ENCODE measurements at places on chromosomes 11 and 22.
A peak's percentile ranks its signal among the peaks of the same experiment; 100 is the strongest.

DNA sequence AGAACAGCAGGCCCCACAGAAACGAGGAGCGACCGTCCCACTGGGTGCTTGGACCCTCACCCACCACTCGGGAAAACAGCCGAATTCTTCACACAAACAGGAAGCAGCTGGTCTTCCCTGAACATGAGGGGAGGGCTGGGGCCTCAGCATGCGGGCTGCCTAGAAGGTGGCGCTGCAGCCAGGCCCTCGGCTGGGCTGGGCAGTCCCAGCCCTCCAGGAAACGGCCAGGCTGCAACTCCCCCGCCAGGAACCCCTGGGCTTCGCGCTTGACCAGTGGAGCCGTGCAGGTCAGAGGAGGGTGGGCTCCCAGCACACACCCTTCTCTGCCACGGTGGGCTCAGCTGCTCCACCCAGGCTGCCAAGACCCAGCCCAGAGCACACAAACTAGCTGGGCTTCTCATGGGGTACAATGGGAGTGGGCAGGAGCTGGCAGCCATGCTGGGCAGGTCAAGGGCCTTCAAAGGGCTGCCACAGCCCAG, 29.6 kb downstream of the IGF2 start:
- DNase-seq, result no peak

- DNase-seq, result peak; percentile 89
Measured at GRCh38 chr22:44309137-44309536, 3.6 kb downstream of the SHISAL1 start.

GRCh38 chr22:29997107-29997506, 83.2 kb upstream of the HORMAD2 start:
- no peak for DNase-seq

- no peak for DNase-seq
Measured at GRCh38 chr11:62493801-62494200, 52.8 kb downstream of the AHNAK start.

- DNase-seq, result no peak
Measured at GRCh38 chr11:7889985-7890384, 41.1 kb downstream of the OR10A6 start.

DNA sequence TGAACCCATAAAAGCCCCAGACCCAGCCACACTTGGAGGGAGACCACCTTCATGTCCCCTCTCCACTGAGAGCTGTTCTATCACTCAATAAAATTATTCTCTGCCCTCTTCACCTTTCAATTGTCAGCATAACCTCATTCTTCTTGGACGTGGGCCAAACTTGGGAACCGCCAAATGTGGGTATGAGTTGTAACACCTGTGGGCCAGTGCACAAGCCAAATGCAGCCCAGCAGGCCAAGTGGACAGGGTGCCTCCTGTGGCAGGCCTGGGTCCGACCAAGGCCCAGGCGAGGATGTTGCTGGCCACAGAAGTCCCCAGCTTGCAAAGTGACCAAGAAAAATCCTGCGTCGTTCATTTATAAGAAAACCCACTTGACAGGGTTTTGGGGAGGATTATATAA, 621.2 kb downstream of the METTL15 start:
- DNase-seq, result no peak

GRCh38 chr11:4546878-4547277, 1.9 kb downstream of the OR52M1 start:
- DNase-seq, result no peak

- no peak for DNase-seq
Measured at GRCh38 chr11:105937738-105938137, 84.3 kb downstream of the MSANTD4 start.

DNA sequence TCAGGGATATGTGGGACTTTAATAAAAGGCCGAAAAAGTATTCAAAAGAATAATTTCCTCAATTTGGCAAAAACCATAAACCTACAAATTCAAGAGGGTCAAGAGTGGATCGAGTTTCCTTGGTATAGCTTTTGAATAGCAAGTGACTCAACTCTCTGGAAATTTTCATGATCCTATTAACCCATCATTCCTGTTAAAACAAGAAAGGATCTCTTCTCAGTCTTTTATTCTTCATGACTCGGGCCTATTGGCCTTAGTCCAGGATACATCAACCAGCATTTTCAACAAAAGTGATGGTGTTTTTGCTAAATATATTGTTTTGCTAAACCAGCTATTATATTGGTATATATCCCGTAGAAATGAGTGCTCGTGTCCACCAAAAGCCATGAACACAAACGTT, 110.3 kb downstream of the ATXN10 start:
- DNase-seq, result peak; percentile 32

- no peak for DNase-seq
Measured at GRCh38 chr11:77771135-77771534, 49.4 kb downstream of the RSF1 start.

DNA sequence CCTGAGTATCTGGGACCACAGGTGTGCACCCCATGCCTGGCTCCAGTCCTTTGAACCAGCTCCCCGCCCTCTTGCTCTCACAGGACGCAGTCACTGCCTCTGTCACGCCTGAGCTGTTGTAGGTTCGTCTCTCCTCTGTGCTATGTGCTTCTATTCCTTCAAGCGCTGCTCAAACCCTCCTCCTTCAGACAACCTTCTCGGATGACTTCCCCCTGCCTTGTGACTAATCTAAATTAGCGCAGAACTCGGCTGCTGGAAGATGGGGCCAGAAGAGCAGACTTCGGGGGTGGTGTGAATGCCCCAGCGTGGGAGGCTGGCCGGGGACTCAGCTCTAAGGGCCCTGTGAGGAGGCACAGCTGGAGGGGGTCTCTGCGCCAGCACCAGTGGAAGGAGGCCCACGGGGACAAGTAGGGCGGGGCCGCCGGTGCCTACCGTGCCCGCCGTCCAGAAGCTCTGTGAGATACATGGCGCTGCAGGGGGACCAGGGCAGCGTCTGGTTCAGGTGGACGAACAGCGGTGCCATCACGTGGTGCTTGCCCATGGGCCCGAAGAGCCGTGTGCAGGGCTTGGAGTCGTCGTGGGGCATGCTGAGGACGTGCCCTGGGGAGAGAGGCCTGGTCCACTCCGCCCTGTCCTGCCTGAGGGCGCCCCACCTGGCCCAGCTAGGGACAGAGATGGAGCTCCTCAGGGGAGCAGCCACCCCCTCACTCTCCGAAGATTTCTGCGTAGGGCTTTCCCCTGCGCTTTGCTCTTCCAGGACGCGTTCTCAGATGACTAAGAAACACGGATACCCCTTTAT, 12.5 kb downstream of the ADAMTS8 start:
- no peak for DNase-seq

DNA sequence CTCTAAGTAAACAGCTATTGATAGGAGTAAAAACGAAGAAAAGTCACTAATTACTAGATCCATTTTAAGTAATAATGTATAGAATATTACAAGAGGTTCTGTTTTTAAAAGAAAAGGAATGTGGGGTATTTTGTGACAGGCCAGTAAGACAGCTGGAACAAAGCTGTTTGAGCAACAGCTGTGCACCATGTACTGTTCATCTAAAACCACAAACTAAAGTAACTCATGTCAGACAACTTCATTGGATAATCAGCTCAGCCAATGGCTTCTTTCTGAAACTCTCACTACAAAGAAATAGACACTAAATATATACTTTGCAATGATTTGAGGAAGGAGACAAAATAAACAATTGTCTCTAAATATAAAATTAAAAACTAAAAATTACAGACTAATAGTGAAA, 16.1 kb downstream of the RRAS2 start:
- peak; percentile 89 for DNase-seq

- no peak for DNase-seq
Measured at GRCh38 chr11:48124880-48125279, 91.7 kb upstream of the OR4B1 start.

DNA sequence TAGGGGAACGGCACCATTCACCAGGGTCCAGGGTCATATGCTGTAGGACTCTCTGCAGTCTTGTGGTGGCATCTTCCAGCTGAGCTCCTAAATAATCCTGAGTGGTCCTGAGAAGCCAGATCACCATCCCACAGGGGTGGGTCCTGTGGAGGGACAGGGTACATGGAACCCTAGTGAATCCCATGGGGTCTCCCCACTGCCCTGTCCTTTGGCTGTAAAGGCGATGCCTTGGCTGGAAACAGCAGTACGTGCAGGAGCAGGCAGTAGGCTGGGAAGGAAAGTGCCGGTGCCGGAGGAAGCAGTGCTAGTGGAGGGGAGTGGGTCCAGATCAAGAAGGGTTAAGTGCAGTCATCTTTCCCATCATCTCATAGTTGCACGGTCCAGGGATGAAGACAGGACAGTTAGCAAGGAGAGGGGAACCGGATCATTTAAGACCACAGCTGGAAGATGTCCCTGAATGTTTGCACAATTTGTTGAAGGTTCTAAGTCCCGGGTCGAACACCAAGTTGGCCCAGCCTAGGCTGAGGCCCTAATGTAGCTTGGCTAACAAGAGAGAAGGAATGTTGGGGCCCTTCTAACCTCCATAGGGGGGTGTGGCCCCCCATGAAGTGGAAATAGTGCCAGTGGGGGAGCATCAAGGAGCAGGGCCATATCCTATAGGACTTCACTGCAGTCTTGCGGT, 18.1 kb downstream of the TSPAN32 start:
- no peak for DNase-seq

GRCh38 chr11:21142007-21142406, 472.6 kb downstream of the NELL1 start:
- no peak for DNase-seq

Data from HCEC 1CT (cell line).